ENCODE measurements at places on chromosomes 7 and 10. TPM values are rescaled to one million over a fixed set of nuclear protein-coding genes. Genes with fewer than 3 reads are reported as not detected.

OR2A42 gene
- total RNA-seq: 1.3 TPM

JAKMIP3 gene
- total RNA-seq: 0.23 TPM

HOXA7 gene
- 4.7 TPM for total RNA-seq

DNAH11 gene
- total RNA-seq: 3.3 TPM

GDF2 gene
- total RNA-seq: not detected

ANK3 gene
- total RNA-seq: 17.0 TPM

ZNF107 gene
- 9.5 TPM for total RNA-seq

ADCY1 gene
- total RNA-seq: 3.3 TPM

LRRC4 gene
- total RNA-seq: 5.1 TPM

CLDN4 gene
- total RNA-seq: 0.19 TPM

GIMAP5 gene
- 18.8 TPM for total RNA-seq

GRCh38 chr10:59108296-59108870 is 68.1 kb upstream of the PHYHIPL start:
- DNase-seq: no peak

DNA sequence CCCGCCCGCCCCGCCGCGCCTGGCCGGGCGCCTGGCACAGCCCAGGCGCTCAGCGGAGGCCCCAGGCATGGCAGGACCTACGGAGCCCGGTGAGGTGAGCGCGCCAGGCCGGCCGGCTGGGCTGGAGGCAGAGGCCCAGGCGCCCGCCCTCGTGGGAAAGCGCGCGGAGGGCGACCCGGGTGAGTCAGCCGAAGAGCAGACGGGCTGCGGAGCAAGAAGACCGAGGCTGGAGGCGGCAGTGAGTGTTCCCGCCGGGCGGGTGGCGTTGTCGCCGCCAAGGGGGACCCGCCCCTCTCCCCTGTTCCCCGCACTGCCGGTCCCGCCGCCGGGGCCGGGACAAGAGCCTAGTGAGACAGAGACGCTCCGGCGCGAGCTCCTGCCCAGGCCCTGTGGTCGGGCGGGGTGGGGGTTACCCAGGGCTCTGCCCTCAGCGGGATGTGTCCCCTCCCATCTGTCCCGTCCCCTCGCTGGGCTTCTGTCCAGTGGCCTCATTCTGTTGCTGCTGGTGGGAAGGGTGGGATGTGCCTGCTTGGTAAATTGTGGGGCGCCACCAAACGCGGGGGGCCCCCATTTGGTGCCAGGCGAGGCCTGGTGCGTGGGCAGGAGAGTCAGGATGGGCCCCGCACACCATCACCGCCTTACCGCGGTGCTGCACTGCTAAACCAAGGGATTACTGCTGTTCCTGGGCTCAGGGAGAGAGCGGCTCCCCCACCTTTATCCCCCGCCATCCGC is 17.0 kb upstream of the NODAL start:
- peak; percentile 89 for DNase-seq

DNA sequence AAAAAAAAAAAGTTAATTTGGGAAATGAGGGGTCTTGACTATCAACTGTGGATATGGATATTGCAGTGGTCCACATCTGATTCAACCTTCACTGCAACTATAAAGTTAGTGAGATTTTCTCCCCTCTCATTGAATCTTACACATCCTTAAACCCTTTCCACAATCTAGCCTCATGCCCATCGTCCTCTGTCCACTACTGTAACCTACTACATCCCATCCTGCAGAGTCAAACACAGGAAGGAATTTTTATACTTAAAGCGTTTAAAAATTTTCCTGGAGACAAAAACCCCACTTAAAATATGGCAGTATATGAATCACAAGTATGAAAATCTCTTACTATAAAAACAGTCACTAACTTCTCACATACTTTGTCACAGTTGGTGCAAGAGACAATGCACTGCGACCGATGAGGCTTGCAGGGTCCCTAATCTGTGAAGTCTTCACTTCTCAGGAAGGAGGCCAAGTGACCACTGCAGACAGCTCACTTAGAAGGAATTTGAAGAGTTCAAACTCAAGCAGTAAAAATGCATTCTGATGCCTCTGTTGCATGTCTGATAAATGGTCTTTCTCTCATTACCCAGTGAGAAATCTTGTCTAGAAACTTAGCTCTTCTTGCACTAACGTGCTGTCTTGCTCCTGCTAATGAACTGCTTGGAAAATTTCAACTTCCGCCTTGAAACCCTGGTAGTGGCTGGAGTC is 50.3 kb upstream of the ST8SIA6 start:
- DNase-seq: no peak

DNA sequence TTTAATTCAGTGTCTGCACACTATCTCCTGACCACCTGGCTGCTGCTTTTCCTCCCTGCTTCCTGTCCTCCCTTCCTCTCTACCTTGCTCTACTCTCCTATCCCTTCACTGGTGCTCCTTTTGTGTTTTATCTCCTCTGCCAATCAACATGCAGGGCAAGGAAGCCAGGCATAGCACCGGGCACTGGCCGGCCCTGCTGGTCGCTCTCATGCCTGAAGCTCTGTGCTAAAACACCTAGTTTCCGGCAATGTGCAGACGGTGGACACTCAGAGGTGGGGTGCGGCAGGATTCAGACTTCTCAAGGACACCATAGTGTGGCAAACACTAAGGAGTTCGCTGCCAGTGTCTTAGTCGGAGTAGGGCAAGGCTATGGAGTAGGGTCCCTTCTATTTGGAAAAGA is 177.1 kb downstream of the PRKCQ start:
- DNase-seq: no peak

- no peak for DNase-seq
Measured at GRCh38 chr7:43868681-43869005, 674 bp downstream of the MRPS24 start.

GRCh38 chr10:78859769-78860168 is 209.0 kb upstream of the ZMIZ1 start:
- no peak for DNase-seq

- no peak for DNase-seq
Measured at GRCh38 chr7:12244129-12244528, 33.0 kb downstream of the TMEM106B start.

GRCh38 chr7:126065766-126066165 is 1136.1 kb upstream of the POT1 start:
- DNase-seq: no peak

DNA sequence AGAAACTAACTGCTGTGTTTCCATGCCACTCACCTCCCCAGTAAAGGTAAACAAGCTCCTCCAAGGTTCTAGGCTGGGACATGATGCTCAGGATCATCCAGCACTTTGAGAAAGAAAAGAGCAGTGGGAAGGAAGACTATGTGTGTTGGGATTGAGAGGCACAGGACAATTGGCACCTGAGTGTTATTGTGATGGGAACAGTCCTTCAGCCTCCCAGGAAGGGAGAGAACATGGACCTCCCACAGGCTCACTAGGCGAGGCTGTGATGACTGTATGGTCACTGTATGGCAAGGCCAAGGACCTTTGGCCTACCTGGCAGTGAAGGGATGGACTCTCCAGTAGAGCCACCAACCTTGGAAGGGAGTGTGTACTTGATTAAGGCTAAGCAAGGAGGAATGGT is 123.2 kb upstream of the UNC5B start:
- no peak for DNase-seq

DNA sequence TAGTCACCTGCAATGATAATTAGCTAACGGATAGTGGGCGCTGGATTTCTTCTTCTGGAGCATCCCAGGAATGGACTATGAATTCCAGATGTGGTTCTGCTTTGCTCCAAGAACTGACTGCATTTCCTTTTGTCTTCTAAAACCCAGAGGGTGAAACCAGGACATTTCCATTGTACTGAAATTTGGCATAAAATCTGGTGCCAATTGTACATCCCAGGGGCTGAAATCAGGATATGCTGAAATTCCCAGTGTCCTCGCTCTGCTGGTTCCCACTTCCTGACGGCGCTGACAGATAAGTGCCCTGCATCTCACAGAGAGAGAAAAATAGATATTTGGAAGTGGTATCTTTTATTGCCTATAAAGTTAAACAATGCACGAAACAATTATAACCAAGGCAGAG is 31.9 kb downstream of the RBM20 start:
- DNase-seq: no peak

GRCh38 chr10:52447931-52448353 is 133.9 kb downstream of the DKK1 start:
- DNase-seq: no peak

DNA sequence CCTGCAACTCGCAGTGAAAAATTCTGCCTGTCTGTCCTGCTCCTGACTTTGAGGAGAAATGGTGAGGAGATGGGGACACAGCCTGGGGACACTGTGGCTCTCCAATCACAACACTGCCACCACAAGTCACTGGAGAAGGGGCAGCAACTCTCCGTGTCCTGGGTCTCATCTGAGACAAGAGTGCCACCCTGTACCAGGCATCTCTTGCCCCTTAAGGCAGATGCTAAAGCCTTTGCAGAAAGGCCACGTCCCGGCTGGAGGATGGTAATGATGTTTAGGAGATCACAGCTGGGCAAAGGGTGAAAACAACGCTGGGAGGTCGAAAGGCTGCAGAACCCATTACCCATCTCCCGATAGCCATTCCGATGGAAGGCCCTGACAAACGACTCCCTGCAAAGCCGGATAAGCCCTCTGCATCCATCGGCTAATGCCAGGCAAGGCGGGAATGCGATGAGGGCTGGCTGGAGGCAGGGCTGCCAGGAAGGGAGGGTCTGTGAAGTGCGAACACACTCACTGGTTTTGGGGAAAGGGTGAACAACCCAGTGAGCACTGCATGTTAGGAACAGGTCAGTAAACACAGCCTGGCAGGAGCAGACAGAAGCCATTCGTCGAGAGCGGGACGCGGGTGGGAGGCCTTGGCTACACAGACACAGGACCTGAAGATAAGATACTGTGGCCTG is 190.8 kb downstream of the ADARB2 start:
- no peak for DNase-seq

- no peak for DNase-seq
Measured at GRCh38 chr7:102452451-102452850, 12.2 kb downstream of the ALKBH4 start.

DNA sequence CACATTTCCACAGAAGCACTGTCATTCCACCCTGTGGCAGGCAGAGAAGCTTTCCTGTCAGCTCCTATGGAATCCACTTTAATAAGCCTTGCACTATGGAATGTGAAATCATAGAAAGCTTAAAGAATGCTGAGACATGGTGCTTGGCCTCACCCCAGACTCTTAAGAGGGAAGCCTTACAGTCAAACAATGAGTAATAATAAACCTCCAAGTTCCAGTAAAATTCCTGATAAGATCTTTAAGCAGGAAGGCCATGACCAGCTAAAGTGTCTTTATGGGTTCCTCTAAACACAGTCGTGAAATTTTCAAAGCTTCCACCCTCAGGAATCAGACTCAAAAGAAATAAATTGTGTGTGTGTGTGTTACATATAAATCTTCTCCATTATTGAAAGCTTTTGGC is 11.9 kb upstream of the TEX36 start:
- DNase-seq: no peak

DNA sequence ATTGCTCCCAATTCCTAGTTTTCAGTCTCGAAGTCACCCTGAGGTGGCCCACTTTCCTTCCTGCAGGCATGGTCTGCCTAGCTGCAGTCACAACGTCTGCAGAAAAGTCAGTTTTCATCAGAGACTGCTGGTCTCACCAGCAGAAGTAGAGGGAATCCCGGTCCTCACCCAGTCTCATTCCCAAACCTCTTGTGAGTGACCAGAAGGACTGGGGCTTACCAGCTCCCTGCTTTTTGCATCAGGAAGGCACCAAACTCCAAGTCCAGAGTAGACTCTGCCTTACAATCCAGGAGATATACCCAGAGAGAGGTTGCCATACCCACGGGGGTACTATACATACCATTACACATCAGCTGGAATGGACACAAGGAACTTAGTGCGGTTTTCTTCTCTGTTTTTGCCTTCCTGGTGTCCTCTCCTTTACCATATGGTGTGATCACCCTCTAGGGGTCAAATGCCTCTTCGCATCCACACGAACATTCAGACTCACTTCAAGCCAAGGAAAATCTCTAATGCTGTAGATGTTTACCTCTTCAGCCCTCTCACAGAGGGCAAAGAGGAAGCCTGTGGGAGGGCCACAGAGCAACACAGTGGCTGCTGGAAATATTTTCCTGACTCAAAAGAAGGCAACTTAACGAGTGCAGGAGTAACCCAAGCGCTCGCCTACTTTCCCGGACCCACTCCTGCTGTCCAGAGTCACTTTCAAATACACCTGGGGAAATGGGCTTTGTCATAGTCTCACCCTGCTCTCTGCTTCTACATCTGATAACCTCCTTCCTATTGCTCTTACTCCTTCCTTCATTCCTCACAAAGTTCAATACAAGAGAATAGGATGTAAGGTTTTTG is 220.9 kb downstream of the C7orf25 start:
- no peak for DNase-seq

GRCh38 chr7:50268223-50268622 is 36.3 kb upstream of the IKZF1 start:
- no peak for DNase-seq

DNA sequence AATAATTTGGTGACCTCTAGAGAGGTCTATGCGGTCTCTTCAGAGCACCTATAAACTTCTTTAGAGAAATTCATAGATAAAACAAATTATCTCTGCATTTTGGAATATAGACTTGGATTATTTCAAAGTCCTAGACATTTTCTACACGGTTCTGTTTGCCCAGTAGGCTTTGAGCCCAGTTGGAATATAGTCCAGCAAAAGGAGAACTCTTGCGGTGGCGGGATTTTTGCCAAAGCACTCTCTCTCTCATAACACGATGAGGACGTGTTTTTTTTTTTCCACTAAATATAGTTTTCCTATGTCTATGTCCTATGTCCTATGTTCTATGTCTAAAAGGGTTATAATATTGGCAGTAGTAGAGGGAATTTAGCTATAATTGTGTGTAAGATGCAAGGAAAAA is 164.9 kb upstream of the AGR3 start:
- DNase-seq: no peak

DNA sequence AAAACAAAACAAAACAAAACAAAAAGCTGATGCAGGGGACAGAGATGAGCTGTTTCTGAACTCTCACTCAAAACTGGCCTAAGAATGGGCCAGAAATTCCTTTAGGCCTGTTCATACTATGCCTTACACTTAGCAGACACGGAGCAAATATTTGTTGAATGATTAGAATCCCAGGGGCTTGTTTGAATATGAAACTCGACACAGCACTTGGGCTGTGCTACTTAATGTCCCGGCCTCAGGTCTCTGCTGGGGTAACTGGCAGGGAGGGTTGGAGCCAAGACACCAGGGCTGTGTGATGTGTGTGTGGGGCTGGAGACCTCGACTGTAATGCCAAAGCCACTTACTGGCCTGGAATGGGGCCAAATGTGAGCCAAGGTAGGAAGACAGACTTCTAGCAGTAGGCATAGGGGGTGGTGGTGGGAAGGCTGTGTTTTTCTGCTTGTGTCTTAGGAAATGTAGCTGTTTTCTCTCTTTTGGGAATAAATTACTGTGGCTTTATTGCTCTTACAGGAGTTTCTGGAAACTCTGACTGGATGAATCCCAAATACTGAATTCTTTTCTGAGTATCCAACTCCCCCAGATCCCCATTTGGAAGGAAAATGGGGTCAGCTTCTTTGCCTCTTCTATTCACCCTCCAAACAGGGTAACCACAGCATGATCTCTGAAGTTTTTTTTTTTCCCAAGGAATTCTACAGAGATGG is 66.7 kb downstream of the EMX2 start:
- DNase-seq: peak; percentile 68
